Activated effector memory CD4-positive, alpha-beta T cell treated with anti-CD3 and anti-CD28 coated beads, Interleukin-2, amount 50 U/mL, for 16 hours (primary cell): ENCODE measurements at places on chromosomes 7 and 10.

DNA sequence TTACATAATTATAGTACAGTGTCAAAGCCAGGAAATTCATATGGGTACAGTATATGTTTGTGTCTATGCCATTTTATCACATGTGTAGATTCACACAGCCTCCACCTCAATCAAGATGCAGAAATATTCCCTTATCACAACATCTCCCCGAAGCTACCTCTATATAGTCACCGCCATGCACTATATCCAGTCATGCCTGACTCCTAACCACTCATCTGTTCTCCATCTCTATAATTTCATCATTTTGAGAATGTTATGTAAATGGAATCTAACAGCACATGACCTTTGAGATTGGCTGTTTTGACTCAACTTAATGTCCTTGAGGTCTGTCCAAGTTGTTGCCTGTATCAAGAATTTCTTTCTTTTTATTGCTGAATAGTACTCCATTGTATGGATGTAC, 22.3 kb upstream of the SLC25A13 start:
- no peak for DNase-seq

DNA sequence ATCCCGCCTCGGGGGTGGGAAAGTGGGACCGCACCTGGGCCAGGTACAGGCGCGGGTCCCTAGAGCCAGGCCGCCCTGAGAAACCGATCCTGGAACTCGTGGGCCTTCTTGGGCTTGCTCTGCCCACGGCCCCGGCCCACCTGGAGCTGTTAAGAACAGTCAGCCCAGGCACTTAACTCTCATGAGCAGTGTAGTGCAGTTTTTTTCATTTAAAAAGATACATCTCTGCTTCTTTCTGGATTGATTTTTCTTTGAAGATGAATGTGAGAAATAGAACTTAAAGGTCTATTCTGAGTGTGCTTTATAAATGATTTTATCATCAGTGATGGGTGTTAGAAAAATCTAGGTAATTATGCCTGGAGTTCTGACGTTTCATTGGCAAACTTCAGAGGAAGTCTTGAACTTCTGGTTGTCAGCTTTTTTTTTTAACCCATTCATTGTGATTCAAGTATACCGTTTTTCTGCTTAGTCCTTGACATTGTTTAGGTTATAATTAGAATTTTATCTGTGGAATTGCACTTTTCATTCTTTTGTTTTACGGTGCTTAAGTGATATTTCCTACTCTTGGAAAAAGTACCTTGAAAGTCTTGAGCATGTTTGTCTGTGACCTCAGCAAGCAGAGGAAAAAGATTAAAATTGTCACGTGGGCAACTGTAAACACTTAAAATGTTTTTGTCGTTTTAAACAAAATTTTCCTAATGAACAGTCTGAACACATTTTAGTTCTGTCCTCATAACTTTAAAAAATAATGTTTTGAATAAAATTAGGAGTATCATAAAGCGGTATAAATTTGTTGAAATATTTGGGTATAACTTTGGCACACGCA, 906 bp downstream of the CDK1 start:
- DNase-seq, result no peak

DNA sequence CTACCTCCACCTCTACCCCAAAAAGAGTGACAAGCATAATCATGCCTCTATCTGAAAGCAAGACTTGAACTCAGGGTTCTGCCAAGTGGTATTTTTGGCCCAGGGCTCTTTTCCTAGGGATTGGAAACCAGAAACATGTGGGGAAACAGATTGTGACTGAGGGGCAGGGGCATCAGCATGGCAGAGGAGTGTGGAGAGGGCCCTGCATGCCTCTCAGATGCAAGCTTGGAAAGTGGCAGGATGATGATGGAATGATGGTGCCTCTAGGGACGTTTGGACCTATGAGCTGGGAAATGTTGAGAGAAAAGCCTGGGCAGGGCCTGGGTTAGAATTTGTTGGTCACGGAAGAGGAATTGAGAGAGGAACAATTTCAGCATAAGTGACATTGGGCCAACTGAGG, 78.4 kb upstream of the LEP start:
- peak; percentile 22 for DNase-seq

GRCh38 chr10:42933448-42934340, 143.2 kb upstream of the RET start:
- no peak for DNase-seq

DNA sequence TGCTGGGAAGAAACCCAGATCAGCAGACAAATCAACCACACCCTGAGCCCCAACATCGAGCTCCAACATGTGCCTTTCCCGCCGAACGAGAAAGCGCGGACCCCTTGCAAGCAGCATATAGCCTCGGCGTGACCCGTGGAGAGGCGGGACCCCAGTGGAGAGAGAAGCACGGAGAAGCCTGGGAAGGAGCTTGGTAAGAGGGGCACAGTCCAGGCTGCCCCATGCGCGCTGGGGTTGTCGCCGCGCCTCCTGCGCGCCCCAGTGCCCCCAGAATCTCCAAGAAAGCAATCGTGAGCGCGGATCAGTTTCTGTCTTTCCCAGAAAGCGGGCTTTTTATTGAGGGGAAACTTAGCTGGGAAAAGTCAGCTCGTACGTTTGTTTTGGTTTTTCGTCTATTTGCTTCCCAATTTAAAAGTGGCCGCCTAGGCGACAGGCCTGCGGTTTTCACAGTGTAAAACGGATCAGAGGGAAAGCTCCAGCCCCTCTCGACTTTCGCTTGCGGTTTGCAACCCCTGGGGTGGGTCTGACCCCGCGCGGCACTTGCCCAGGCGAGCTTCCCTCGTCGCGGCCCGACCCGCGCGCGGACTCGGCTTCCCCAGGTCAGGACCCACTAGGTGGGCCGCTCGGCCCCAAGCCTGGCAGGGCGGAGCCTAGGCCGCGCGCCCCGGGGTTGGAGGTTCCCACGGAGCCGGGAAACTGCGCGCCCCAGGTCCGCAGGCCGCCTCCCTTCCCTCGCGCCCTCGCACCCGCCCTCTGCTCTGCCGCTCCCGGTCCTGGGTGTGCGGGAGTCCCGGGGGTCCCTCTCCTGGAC, 31.1 kb downstream of the SKIDA1 start:
- no peak for DNase-seq

DNA sequence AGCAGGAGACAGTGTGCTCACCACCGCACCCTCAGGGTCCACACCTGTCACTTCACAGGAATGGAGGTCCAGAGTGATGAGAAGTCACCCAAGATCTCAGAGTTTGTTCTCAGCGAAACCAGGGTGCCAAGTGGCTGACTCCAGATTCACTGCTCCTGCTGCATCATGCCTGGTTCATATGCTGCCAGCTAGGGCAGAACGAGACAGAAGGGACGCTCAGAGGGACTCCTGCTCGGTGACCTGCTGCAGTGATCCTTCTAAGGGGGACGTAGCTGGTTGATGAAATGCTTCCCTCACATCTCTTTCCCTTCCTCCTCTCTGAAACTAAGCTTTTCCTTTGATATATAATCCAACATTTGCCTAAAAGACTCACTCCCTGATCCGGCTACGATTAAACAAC, 248.5 kb downstream of the SFMBT2 start:
- no peak for DNase-seq

DNA sequence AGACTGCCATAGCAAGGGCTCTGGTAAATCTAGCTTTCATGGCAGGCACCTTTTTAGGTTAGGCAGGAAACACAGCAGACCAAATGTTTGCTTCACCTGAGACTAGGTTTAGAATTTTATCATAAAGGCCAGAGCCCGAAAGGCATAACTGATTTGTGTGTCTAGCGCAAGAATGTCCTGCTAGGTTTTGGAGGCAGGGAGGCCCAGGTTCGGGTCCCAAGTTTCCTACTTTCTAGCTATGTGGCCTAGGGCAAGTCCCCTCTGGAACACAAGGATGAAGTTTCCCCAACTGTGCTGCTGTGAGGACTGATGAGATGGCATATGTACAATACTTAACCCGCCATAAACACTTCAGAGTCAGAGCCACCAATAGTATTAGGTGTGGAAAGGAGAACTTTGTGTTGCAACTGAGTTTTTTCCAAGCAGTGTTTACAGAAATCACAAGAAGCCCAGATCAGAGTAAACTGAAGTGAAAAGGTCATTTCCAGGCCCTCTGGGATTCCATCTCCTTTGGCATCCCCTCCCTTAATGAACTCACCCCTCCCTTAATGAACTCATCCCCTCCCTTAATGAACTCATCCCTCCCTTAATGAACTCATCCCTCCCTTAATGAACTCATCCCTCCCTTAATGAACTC, 244.9 kb downstream of the SKAP2 start:
- DNase-seq, result no peak

DNA sequence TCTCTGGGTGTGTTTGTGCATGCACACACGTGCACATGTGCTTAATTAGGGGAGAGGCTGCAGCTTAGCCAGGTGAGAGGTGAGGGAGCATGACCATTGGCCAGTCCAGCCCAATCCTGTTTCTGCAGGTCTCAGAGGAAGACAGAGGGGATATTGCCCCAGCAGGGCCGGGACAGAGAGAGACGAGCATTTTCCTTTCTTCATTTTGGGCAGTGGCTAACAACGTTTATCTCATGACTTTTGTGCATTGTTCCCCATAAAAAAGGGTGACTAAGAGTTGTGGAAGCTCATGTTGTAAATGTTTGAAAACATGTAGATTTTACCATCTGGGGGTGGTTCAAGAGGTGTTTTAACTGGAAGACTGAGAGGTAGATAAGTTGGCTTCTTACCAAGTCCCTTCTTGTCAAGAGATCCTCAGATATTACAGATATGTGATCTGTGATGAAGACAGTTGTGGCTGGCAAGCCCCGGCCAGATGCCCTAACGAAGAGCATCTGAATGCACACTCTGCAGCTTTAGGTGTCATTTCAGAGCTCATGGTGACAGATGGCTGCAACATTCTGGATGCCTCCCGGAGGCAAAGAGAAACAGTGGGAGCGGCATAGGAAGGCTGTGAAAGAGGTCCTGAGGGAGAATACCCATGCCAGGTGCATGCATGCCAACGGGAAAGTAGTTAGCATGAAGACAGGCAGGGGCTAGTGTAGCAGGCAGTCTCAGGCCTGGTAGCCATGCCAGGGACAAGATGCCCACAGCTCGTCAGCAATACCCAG, 16.7 kb upstream of the DMBT1 start:
- no peak for DNase-seq

DNA sequence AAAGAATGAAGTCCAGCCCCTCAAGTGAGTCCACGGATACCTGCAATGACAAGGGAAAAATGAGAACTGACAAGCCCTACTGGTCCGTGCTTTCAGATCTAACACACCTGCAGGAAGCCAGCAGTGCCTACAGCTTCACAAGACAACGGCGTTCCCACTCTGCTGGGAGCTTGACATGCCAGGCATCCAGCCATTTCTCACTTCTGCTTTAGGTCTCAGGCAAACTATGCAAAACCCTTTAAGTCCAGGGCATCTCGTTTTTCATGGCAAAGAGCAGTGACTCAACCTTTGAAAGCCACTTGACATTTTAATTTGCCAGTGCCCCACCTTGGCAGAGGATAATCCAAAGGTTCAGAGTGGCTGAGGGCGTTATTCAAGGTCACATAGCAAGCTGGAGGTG, 49.1 kb upstream of the GPAM start:
- no peak for DNase-seq

DNA sequence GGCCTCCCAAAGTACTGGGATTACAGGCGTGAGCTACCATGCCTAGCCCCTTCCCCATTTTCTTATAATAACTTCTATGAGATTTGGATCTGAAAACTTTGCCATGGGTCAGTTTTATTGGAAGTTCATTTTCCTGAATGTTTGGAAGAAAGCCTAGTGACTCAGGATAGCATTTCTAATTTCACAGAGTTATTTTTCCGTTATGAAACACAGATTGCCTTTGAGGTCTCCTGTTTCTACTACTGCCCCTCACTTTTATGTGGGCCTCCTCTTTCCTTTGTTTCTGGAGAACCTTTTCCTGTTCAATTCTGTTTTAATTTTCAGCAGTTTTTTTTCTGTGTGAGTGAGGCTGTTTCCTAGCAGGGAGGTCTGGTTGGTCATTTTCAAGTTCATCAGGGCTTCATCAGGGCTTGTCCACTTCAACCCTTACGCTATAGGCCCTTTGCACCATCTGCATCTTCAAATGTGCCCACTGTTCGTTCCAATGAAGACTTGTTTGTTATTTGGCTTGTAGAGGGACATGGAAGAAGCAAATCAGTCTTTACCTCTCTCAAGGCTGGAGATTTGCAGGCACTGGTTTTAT, 58.7 kb downstream of the BMPR1A start:
- no peak for DNase-seq

DNA sequence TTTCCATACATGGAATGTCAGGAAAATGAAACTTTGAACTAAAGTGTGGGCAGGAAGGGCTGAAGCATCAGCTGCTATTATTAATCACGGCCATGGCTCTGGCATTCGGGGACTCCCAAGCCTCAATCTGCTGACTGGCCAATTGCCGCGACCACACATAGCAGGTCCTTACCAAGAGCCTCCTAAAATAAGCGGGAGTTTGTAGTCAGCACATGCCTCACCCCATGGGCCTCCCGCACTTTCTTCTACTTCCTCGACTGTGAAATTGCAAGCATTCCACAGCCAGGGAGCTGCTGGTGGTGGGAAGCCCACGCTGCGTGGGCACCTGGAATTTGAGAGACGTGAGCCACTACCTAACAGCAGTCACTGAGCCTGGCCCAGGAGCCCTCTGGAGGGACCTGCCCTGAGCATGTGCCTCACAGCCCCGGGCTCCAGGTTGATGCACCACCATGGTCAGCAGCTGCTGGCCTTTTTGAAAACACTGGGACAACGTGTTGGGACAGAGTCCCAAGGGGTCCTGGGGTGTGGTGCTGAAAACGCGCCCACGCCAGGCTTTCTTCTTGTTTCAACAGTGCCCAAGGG, 211.4 kb downstream of the TNS3 start:
- no peak for DNase-seq

DNA sequence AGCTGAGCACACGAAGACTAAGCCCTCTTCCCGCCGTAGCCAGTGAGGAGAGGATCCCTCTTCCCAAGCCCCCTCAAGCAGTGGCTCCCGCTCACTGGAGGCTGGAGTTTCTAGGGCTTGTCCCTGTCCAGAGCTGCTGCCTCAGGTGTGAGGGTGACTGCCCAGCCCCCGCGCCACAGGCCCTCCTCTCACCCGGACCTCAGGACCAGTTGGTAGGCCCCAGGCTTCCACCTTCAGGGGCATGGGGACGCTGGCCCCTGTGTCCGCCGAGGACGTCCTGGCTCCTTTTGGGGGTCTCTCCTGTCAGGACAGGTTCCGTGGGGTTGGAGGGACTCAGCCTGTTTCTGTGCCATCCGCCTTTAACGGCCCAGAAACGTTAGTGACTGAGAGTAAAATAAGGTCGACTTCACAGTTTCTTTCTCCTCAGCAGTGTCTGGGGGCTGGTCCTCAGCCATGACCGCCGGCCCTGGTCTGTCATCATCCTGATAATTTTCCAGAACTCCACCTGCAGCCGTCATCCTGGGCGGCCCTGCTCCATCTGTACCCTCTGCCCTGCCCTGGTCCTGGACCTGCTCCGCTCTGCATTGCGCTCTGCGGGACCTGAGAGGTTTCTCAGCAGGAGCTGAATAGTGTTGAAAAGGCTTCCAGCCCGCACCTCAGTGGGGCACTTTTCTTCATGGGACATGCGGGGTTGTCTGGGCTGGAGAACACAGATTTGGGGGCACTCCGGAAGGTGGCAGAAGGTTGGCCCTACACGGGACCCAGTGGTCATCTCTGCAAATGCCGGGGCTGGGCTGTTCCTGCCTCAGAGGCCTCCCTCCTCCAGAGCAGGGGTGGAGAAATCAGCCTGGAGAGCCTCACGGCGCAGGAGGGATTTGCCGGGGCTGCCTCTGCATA, 36.0 kb upstream of the FAM20C start:
- no peak for DNase-seq
